Heart right ventricle (tissue), 16 donors: ENCODE measurements at places on chromosomes 1 and 21.

DNA sequence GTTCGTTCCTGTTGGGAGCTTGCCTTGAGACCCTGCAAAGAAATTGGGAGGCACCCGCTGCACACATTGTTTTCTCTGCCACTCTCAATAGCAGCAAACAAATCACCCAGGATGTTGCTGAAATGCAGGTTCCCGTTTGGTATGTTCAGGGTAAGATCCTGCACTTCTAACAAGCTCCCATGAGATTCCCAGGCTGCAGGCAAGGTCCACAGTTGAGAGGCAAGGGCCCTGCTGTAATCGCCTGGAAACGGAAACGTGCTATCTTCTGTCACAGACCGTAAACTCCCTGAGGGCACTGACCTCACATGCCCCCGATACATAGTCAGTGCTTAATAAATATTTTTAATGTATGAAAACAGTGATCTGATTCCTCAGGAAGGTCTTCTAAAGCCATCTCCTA lies 37.8 kb downstream of the XCL1 start:
- peak; percentile 16 for DNase-seq

DNA sequence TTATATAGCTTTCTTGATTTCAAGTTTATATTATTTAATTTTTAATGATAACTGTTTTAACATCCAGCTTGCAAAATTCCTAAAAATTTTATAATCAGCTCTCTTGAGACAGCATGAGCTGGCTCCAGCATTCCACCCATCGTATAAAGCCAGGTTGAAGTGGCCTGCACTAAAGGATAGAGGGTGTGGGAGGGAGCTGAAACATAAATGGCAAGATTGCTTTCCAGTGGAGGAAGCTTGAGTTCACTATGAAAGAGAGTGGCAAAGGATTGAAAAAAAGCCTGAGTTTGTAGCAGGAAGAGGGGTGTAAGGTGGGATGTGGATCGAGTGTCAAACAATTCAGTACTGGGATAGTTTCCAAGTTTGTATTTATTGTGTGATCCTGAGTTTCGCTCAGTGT lies 48.5 kb upstream of the ZNF644 start:
- DNase-seq, result no peak

- no peak for DNase-seq
Observed at GRCh38 chr1:186420923-186421322, 40.0 kb downstream of the PDC start.

DNA sequence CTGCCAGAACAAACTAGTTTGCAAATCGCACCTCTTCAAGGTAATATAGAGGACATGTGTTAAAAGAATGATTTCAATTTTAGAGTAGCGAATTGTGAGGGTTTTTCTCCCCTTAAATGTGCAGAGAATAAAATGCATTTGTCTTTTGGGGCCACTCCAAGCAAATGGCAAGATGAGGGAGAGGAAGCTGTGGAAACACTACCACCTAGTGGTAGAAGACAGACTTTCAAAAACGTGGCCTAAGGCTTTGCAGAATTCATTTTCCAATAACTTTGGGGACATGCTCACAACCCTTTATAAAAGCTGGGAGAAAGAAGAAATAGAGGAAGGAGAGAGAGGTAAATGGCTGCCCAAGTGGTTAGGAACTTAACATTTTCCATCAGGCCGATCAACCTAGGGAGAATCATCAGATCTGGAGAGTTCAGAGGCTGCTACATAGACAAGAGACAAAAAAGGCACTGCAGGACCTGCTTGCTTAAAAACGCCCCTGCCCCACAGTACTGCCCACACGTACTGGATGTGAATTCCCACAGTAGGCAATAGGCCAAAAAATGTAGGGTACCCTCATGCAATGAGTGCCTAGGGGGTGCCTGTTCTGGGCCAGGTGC lies 15.7 kb upstream of the RCAN1 start:
- DNase-seq, result peak; percentile 38

DNA sequence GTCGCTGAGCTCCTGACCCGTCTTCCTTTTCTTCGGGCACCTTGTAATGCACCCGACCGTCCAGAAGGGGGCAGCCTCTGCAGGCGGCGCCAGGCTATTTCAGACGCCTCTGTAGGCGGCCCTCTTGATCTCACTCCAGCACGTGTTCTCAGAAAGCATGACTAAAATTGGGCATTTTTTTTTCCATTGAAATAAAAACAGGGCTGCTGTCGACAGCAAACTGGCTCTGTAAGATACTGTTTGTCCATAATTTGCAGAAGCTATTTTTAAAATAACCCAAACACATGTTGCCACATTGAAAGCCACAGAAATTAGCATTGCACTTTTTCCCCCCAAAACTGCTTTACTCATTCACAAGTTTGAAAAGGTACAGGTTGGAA lies 78.0 kb downstream of the STUM start:
- DNase-seq, result peak; percentile 79

DNA sequence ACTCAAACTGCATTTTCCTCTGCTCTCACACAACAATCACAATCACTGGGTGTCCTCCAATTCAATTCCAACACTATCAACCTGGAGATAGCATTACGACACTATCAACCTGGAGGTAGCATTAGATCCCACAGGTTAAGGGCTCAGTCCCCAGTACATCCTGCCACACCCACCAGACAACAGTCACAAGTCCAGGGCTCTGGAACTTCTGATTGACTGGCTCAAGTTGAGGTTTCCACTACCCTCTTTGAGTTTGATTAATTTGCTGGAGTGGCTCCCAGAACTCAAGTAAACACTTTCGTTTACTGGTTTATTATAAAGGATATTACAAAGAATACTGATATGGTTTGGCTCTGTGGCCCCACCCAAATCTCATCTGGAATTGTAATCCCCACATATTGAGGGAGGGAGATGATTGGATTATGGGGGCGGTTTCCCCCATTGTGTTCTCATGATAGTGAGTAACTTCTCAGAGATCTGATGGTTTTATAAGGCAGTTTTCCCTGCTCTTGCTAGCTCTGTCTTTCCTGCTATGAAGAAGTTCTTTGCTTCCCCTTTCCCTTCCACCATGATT lies 49.6 kb upstream of the ARHGAP29 start:
- no peak for DNase-seq

DNA sequence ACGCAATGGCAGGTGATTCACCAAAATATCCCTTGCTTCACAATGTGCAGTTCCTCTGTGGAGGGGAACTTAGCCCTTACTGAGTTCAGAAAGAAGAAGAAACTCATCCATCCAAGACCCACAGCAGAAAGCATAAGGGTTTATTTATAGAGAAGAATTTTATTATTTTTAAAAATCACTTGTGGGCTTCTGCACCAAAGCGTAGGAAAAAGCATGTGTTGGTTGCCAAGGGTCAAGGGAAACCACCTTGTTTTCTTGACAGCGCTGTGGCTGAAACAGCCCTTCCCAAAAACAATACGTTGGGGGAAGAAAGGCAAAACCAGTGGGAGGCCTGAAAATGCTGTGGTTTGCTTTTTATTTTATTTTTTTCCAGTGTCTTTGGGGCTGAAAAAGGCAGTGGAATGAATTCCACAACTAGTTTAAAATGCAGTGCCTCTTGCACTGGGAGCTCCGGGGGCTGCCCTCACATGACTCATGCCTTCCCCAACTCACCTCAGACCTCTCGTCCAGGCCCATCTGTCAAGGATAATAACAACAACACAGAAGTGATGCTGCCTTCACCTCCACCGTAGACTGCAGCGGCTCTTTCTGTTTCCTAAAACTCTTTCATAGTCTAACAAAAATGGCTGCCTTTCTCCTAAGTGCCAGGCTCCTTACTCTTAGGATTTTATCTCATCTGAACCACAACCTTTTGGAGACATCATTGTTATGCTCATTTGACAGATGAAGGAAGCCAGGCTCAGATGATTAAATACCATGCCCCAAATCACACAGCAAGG lies 224.2 kb upstream of the JUN start:
- no peak for DNase-seq
